ENCODE measurements at places on chromosomes 11 and 22.

- DNase-seq, result no peak
These were observed 501.1 kb downstream of the BRD1 start for GRCh38 chr22:49326558-49326957.

GRCh38 chr11:12155696-12156095 lies 45.3 kb downstream of the MICAL2 start:
- DNase-seq, result no peak

- no peak for DNase-seq
These were observed 22.0 kb upstream of the JAM3 start for GRCh38 chr11:134046681-134047449.

DNA sequence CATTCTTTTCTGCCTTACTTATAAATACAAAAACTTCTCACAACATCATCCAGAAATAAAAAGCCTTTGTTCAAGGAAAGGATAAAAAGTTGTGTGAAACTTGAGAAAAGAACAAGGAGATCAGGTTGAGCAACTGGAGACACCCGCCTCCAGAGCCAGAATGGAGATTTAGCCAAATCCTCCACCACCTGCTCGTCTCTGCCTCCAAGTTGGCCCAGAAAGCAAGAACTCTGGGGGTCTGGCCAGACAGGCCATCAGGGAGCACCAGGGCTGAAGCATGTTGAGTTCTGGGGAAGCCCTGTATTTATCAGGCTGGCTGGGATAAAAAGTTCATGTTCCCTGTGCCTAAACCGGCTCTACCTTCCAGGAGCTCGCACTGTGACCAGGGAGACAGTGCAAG lies 14.9 kb downstream of the SMCO4 start:
- no peak for DNase-seq

DNA sequence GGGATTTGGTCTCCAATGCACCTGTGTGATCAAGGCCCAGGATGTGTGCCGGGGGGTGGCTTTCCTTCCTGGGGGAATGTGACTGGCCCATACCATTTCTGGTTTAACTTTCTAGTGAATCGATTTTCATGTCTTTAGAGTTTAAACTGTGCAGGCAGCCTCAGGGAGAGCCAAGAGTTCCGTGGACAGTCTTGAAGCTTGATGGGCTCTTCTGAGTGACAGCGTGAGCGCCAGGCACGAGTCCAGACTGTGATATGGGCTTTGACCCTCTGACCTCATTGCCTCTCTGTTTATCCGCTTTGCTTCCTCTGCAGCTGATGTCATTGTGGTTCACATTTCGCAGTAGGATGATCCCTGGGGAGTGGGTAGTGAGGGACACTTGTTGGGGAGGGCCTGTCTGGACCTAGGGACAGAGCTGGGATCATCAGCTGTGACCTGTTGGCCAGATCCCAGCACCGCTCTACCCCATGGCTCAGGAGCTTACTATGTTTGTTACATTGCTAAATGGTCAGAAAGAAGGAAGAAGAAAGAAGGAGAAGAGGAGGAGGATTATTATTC lies 80.6 kb upstream of the CLDN5 start:
- DNase-seq, result no peak

DNA sequence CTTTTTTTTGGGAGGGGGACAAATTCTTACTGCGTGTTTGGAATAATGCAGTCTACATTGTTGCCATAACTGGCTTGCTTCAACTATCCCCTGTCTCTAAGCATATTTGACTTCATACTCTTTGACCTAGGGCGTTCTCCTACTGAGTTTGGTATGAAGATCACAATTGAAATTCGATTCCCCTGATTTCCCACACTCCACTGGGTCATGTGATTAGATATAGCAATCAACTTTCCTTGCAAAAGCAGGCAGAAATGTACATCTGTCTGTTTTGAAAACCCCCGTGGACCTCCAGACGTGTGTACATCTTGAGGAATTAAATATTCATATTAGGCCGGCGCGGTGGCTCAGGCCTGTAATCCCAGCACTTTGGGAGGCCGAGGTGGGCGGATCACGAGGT lies 13.8 kb upstream of the CARD18 start:
- DNase-seq, result no peak

DNA sequence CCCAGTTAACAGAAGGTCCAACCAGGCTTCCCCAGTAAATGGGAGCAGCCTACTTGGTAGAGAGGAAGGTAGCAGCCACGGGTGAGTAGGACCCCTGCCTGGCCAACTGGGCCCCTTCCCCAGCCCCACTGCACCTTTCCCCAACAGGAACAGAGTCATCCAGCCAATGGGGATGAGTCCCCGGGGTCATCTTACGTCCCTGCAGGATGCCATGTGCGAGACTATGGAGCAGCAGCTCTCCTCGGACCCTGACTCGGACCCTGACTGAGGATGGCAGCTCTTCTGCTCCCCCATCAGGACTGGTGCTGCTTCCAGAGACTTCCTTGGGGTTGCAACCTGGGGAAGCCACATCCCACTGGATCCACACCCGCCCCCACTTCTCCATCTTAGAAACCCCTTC lies 6.6 kb downstream of the RIC8A start:
- no peak for DNase-seq

- DNase-seq, result no peak
These were observed 57.0 kb downstream of the CTTN start for GRCh38 chr11:70455354-70455753.

All from stimulated activated CD8-positive, alpha-beta memory T cell treated with anti-CD3 and anti-CD28 coated beads, Interleukin-4, amount 100 ng/mL, for 1 hour (primary cell).